ENCODE measurements at places on chromosomes 13 and 19. TPM values are rescaled to one million over a fixed set of nuclear protein-coding genes. Genes with fewer than 3 reads are reported as not detected.

DNA sequence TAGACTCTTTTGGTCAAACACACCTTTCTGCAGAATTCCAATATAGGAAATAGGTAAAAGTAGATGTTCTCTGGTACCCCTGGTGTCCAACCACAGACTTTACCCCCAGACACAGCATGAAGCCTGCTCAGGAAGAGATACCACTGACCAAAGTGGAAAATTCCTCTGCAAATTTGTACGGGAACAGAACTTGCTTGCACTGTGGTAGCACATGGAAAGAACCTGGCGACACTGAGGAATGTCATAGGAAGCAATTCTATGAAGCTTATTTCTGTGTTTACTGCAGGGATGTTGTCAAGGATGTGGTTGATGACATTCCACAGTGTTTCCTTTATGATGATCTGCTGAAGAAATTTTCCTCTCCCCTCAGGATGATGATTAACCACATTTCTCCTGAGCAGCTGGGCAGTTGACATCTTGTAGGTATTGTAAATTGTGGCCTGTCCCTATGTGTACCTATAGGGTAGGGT is 48.9 kb upstream of the TNFSF11 start:
- DNase-seq, result no peak

DNA sequence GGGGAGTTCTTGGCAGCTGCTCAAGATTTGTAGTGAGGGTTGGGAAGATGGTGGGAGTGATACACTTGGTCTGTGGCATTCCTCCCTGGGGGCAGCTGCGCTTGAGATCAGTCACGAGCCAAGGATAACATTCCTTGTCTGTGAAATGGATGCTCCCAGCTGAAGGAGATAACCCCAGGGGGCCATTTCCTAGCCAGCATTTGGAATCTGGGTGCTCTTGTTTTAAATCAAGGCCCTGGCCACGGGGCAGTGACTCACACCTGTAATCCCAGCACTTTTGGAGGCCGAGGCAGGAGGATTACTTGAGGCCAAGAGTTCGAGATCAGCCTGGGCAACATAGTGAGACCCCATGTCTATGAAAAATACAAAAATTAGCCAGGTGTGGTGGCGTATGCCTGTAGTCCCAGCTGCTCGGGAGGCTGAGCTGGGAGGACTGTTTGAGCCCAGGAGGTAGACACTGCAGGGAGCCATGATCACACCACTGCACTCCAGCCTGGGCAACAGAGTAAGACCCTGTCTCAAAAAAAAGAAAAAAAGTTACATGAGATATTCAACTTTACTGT is 4.6 kb downstream of the PKN1 start:
- DNase-seq, result no peak

DNA sequence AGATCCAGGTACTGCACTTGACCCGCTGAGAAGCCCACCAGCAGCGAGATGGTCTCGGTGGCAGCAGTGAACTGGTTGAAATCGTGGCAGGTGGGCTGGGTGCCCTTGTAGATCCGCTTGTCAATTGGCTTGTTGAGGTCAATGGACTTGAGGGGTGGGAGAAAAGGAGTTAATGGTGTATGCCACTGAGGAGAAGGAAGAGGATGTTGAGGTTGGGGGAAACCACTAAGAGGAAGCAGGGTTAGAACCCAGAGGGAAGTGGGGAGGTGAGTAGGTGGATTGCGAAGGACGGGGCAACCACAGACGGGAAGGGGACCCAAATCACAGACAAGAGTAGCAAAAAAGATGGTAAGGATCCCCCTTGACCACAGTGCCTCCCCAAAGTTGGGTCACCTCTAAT is 1.7 kb downstream of the DMWD start:
- no peak for DNase-seq

DNA sequence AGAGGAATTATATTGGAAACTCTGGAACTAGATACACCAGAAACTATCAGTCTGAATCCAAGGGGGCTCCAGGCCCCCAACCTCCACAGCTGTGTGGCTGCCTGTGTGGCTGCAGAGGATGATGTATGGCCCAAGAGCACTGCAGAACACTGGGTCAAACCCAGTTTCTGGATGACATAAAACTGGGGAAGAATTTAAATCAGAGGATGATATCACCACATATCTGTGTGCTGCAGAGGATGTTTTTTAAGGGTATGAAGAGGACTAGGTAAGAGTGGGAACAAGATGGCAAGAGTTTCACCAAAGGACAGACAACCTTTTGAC is 226.4 kb downstream of the SUCLA2 start:
- no peak for DNase-seq

DNA sequence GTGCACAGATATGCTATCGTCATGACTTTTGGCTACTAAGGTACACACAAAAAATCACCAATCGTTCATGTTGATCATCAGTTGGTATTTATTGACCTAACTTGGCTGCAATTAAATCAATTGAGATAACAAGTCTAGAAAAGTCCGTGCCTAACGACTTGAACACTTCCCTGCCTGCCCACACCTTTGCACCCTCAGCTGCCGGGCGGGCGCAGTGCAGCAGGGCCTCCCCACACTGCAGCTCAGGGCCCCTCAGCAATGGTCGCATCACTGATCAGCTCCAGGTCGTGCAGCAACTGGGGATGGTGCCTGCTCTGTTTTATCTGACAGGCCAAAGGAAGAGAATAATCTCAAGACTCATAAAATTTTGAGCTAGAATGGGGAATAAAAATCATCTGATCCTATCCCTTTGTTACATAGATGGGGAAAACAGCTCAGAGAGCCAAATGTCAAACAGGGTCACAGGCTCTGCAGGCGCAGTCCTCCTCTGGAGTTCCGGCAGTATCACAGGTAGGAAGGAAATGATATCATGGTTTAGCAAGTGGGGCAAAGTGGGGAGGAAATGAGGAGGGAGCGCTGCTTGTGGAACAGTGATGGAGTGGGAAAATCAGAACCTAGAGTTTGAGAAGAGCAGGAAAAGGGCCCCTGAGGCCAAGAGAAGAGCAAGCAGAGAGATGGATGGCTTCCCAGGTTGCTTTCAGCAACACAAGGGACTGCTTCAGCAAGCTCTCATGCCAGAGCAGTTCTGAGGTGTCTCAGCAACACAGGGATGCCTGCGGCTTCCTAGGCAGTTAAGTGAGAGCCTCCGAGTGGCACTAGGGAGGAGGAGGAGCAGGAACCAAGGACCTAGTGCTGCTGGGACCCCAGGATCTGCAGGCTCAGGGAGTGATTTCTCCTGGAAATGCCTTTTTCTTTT is 57.5 kb downstream of the SLC7A1 start:
- DNase-seq, result no peak

DNA sequence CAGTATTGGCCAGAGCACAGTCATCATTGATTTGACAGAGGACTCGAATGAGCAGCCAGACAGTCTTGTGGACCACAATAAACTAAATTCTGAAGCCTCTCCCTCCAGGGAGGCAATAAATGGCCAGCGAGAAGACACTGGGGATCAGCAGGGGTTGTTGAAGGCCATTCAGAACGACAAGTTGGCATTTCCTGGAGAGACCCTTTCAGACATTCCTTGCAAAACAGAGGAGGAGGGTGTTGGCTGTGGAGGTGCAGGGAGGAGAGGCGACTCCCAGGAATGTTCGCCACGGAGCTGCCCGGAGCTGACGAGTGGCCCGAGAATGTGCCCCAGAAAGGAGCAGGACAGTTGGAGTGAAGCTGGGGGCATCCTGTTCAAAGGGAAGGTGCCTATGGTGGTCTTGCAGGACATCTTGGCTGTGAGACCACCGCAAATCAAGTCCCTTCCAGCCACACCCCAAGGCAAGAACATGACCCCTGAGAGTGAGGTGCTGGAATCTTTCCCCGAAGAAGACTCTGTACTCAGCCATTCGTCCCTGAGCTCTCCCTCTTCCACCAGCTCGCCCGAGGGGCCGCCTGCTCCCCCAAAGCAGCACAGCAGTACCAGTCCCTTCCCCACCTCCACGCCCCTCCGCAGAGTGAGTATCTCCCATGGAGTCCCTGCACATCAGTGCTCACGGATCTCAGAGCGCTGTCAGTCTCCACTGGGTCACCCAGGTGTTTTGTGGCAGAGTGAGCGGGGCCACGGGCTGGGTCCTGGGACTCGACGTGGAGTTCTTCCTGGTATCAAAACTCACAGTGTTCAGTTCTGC is 6.9 kb downstream of the CHAF1A start:
- peak; percentile 92 for DNase-seq

DNA sequence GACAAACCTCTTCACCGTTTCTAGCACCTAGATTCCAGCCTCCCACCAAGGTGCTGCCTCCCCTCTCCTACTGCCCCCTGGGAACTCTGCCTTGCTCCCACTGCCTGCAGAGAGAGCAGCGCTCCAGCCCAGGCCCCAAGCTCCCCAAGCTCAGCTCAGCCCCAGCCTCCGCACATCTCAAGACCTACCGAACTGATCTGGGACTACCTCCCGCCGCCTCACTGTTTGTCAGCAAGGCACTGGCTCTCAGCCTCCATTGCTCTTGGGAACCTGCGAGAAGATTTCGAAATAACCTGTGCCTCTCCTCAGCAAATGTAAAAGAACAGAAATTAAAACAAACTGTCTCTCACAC is 92.4 kb upstream of the GPR183 start:
- DNase-seq, result no peak

DNA sequence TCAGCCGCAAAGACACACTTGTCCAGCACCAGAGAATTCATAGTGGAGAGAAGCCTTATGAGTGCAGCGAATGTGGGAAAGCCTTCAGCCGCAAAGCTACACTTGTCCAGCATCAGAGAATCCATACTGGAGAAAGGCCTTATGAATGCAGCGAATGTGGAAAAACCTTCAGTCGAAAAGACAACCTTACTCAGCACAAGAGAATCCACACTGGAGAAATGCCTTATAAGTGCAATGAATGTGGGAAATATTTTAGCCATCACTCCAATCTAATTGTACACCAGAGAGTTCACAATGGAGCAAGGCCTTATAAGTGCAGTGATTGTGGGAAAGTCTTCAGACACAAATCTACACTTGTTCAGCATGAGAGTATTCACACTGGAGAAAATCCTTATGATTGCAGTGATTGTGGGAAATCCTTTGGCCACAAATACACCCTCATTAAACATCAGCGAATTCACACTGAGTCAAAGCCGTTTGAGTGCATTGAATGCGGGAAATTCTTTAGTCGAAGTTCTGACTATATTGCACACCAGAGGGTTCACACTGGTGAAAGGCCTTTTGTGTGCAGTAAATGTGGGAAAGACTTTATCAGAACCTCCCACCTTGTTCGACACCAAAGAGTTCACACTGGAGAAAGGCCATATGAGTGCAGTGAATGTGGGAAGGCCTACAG is 6.8 kb downstream of the ZNF134 start:
- DNase-seq, result no peak

DNA sequence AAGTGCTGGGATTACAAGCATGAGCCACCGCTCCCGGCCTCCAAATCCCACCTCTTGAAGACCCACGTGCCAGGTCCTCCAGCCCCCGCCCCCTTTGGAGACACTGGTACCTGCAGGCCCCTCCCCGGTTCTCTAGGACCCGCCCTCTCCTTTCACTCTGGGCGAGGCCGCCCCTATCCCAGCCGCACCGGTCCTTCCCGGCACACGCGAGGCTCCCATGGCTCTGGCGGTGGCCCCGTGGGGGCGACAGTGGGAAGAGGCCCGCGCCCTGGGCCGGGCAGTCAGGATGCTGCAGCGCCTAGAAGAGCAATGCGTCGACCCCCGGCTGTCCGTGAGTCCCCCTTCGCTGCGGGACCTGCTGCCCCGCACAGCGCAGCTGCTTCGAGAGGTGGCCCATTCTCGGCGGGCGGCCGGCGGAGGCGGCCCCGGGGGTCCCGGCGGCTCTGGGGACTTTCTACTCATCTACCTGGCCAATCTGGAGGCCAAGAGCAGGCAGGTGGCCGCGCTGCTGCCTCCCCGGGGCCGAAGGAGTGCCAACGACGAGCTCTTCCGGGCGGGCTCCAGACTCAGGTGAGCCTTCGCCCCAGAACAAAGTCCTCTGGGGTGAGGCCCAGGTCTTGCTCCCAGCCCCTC is at the start of gene CBLC:
CBLC (plus strand) TSS at position 176 of the 633 bp plus-strand sequence; CDS start at position 218, 42 bp downstream.
- peak; percentile 97 for DNase-seq

NCLN gene
- total RNA-seq, result 100 TPM

GRCh38 chr19:49676136-49676783 is 811 bp upstream of the PRMT1 start:
- peak; percentile 89 for DNase-seq

ARRDC2 gene
- total RNA-seq, result 9.5 TPM

LIPE gene
- 5.7 TPM for total RNA-seq

- DNase-seq, result no peak
These were observed 10.2 kb downstream of the DPP9 start for GRCh38 chr19:4713384-4713951.

GRCh38 chr13:23105051-23105450 is 75.7 kb upstream of the SGCG start:
- DNase-seq, result no peak

OSCAR gene
- total RNA-seq, result 0.24 TPM

GRCh38 chr13:93316841-93317240 is 90.2 kb downstream of the GPC6 start:
- no peak for DNase-seq

GRCh38 chr19:17289489-17289888 is 7.8 kb downstream of the ANKLE1 start:
- DNase-seq, result peak; percentile 91

GRCh38 chr19:31761281-31761913 is 412.2 kb upstream of the TSHZ3 start:
- peak; percentile 55 for DNase-seq

- DNase-seq, result no peak
These were observed 57.5 kb upstream of the HMGB1 start for GRCh38 chr13:30523211-30523610.

DNA sequence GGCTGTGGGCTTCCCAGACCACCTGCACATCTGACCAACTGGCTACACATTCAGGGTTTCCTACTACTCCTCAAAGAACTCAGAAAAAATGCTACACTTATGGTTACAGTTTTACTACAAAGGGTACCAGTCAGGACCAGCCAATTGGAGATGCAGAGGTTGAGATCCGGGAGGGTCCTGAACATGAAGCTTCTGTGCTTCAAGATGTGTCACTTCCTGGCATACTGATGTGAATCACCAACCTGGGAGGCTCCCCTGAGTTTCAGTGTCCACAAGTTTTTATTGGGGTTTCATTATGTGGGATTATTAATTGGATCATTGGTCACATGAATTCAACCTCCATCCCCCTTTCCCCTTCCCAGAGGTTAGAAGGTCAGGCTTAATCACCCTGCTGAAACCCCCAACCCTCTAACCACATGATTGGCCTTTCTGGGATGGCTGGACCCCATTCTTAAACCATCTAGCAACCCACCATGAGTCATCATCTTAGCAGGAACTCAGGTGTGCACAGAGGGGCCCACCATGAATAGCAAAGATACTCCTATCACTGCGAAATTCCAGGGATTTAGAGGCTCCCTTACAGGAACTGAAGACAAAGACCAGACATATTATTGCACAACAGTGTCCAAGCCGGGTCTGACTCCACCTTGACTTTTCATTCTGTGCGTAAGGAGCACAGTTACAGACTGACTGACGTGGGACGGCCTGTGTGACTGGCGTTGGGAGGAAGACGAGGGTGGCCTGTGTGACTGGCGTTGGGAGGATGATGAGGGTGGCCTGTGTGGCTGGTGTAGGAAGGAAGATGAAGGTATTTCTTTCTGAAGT is 90.7 kb downstream of the ATP8A2 start:
- no peak for DNase-seq

LRRC8E gene
- 4.8 TPM for total RNA-seq
